Right ventricle myocardium superior (tissue), 1 donor: ENCODE measurements at places on chromosomes 6 and 20.

- DNase-seq, result no peak
Observed at GRCh38 chr20:53555081-53555480, 38.6 kb downstream of the ZNF217 start.

DNA sequence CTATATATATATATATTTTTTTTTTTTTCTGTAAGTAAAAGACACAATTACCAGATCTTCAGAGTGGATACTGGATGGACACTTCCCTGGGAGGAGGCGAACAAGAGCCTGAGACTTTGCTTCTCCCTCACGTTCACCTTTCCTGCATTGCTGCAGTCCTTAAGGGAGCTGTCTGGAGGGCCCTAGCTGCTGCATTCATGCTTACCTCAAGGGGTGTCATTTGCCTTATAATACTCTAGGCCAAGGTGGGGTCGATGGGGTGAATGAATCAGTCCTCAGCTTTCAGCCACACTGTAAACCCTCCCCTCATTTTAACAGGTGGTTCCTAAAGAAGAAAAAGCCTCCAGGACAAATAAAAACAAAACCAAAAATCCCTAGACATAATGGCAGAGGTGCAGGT, 34.8 kb upstream of the CD83 start:
- no peak for DNase-seq

DNA sequence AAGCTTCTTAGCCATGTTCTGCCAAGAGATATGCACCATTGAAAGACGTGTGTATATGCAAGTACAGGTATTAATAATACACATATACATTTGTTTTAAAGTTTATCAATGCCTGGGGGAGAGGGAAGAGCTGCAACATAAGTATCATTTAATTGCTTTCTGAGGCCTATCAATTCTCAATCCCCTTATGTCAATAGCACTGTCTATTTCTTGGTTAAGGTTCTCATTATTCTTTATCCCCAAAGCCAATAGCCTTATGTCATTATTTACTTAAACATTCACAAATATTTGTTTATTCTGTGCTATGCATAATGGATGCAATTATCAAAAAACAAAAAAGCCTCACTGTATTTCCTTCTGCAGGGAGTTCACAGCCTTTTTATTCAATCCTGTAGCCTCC, 350.3 kb upstream of the KCNQ5 start:
- DNase-seq, result no peak

GRCh38 chr6:157392927-157393668, 12.1 kb downstream of the ZDHHC14 start:
- DNase-seq, result no peak

DNA sequence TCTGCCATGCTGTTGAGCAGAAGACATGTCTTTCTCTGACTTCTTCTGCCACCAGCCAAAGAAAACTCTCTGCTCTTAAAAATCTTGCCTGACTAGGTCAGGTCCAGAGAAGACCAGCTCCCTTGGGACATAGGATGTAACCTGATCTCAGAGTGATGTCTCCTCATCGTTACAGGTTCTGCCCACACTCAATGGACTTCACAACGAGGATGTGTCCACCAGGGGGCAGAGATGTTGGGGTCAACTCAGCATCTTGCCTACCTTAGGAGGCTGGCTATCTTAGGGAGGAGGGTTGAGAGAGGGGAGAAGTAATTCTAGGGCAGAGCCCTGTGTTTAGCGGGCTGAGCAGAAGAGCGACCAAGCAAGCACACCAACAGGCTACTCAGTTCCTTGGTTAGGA, 207.6 kb upstream of the CDH4 start:
- no peak for DNase-seq
